CD8-positive, alpha-beta T cell (primary cell): ENCODE measurements at places on chromosomes 11 and 22.

- no peak for DNase-seq
Measured at GRCh38 chr11:80899381-80899780, 1458.6 kb upstream of the TENM4 start.

DNA sequence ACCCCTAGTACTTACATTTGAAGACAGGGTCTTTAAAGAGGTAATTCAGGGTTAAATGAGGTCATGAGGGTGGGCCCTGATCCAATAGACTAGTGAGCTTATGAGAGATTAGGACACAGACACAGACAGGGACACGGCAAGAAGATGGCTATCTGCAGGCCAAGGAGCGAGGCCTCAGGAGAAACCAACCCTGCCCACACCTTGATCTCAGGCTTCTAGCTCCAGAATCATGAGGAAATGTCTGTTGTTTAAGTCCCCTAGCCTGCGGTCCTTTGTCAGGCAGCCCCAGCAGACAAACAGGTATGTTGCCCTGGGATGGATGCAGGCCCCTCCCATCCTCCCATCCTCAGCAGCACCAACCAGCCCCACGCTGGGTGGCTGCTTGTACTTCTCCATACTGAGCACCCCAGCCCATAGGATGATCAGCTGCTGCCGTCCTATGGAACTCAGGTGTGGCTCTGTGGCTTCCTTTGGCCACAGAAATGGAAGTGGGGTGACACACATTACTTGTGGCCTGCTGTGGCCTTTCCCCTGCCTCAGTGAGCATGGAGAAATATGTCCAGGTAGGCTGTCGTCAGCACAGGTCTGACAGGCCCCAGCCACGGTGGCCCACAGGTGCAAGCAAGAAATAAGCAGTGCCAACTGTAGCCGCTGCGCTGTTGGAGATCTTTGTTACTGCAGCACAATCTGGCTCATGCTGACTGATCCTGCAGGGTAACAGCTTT is 7.9 kb downstream of the GNB1L start:
- no peak for DNase-seq

- DNase-seq: no peak
Measured at GRCh38 chr11:103338621-103339484, 229.6 kb downstream of the DYNC2H1 start.

- no peak for DNase-seq
Measured at GRCh38 chr11:71996946-71997345, 1.8 kb upstream of the IL18BP start.

- DNase-seq: no peak
Measured at GRCh38 chr22:44500599-44500998, 2.6 kb upstream of the RTL6 start.
